ENCODE measurements at places on chromosomes 13 and 19.

DNA sequence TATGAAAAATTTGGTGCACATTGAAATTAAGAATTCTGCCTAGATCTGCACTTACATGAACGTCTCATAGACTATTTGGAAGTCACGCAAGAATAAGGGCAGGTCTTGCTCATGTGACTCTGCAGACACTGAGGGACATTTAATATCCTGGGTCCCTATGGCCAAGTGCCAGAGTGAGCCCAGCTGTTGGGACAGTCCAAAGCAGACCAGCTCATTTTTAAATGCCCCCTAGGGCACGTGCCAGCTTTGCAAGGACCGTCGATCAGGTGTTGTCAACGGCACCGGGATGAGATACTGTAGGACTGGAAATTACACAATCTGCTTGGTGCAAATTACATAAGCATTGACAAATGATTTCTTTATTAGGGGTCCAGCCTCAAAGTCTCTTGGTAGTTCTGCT is 293.6 kb downstream of the TEX29 start:
- no peak for DNase-seq

DNA sequence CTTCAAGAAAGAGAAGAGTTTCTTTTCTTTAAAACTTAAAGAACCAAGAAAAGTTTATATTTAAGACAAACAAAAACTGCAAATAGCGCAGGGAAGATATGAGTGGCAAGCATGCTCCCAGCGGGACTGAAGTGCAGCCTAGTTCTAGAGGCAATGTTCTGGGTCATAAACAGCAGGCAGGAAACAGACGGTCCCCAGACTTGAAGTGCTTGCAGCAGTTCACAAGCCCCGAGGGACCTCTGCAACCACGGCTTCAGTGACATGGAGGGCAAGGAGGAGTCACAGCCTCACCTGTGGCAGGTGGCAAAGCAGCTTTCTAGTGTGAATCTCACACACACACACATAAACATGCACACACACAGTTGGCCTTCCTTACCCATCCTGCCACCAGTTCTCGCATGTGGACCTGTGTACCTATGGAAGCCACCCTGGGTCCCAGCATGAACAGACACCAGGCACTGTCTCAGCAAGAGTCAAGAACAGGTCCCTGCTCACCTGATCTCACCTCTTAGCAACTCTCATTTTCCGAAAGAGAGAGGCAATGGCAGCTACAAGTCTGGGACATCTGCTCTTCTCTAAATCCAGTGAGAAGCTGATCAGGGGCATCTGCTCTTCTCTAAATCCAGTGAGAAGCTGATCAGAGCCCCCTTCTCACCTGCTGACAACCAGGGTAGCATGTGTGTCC is 162.0 kb downstream of the EFNB2 start:
- no peak for DNase-seq

GRCh38 chr13:31987535-31988170 is 43.9 kb upstream of the FRY start:
- DNase-seq: no peak

GRCh38 chr13:68574053-68574452 is 1343.9 kb upstream of the PCDH9 start:
- DNase-seq: no peak

DNA sequence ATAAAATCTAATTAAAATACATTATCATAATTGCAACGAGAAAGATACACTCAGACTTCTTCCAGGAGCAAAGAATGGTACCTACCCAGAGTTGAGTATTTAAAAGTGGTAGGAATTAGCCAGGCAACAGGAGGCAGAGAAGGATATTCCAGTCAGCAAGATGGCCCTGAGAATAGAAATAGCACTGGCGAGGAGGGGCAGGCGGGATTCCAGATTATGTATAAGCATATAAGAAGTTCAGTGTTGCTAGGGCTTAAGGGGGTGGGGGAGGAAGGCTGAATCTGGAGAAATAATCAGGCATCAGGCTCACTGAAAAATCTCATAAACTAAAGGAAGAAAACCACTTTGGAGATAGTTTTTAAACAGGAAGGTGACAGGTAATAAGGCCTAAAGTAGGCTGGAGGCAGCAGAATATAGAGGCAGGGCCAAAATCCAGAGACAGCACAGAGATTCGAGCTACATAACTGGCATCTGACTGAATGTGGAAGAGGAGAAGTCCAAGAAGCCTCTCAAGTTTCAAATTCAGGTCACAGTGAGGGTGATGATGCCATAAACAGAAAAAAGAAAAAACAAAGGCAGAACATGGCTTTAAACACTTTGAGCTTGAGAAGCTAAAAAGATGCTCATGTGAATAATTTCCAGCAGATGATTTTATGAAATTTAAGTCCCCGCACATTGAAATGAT is 7.5 kb downstream of the KPNA3 start:
- DNase-seq: no peak

DNA sequence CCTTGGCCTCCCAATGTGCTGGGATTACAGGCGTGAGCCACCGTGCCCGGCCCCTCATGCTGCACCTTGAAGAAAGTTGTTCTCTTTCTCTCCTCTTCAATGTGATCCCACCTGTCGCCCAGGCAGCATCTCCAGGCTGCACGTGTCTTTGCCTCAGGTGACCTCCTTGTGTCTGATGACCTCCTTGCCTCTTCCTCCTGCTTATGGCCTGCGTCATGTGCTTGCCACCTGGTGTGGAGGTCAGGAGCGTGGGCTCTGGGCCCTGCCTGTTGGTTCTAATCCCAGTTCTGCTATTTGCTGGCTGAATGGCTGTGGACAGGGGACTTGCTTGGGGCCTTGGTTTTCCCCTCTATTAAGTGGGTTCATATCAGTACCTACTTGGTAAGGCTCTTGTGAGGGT is 6.3 kb downstream of the BICRA start:
- DNase-seq: no peak

DNA sequence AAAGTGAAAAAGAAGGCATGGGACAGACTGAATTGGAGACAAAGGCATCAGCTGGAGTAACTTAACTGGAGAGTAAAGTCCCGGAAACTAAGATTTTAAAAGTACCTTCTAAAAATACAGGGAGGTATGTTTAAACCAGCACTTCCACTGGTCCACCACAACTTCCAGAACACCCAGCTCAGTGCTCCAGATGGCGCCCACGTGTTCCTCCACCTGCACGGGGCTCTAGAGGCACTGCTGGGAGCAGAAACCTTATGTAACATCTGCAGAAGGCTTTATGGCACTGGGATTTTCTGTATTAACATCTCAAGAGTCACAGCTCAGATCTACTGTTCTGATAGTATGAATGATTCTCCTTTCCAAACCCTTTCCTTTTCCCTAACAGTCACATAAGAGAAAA is 252.1 kb downstream of the DCLK1 start:
- DNase-seq: no peak

DNA sequence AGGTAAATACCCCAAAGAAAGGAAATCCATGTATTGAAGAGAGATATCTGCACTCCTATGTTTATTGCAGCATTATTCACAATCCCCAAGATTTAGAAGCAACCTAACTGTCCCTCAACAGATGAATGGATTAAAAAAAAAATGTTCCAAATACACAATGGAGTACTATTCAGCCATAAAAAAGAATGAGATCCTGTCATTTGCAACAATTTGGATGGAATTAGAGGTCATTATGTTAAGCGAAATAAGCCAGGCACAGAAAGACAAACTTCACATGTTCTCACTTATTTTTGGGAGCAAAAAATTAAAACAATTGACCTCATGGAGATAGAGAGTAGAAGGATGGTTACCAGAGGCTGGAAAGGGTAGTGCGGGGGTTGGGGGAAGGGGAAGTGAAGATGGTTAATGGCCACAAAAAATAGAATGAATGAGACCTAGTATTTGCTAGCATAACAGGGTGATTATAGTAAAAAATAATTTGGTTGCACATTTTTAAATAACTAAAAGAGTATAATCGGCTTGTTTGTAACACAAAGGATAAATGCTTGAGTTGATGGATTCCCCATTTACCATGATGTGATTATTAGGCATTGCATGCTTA is 9.7 kb upstream of the ZNF709 start:
- DNase-seq: no peak

- DNase-seq: no peak
These were observed 82.0 kb downstream of the KLF5 start for GRCh38 chr13:73140801-73141200.

DNA sequence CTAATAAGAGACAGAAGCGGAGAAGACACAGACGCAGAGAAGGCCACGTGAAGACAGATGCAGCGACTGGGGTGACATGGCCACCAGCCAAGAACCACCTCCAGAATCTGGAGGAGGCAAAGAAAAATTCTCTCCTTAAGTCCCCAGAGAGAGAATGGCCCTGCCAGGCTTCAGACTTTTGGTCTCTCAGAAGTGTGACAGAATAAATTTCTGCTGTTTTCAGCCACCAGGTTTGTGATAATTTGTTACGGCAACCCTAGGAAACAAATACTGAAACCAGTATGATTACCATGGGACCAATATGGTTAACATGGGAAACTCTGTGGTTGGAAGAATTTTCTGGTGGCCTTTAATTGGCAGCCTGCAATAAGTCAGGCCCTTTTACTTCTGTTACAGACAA is 63.9 kb upstream of the DOCK9 start:
- no peak for DNase-seq

GRCh38 chr13:39494006-39494405 is 109.0 kb downstream of the LHFPL6 start:
- DNase-seq: no peak

GRCh38 chr13:111382877-111383276 is 62.4 kb downstream of the TEX29 start:
- DNase-seq: no peak

DNA sequence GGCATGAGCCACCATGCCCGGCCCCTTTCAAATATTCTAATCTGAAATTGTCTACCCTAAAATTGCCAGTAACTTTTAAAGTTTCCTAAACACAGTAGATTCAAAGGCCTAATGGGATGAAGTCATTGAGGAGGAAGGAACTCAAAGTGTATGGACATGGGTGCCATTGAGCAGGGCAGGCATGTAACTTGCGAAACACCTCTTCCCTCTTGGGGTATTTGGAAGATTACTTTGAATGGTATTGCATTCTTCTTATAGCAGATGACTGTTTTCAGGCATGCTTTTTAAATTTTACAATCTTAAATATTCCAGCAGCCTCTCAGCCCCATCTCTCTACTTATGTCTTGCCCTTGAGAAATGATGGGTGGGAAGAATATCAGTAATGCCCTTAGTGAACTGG is 21.0 kb downstream of the TM9SF2 start:
- DNase-seq: no peak

Data from T1000 (cell line).